Cardiac muscle cell (in vitro differentiated cells and primary cell): ENCODE measurements at places on chromosomes 2 and 18. TPM values are rescaled to one million over a fixed set of nuclear protein-coding genes. Genes with fewer than 3 reads are reported as not detected.
A peak's percentile ranks its signal among the peaks of the same experiment; 100 is the strongest.

Gene SERPINB11
- polyA plus RNA-seq = not detected in 2 replicates

GRCh38 chr2:3113769-3114168 is 263.8 kb downstream of the EIPR1 start:
- no peak for DNase-seq
- H3K27me3 ChIP-seq = no peaks in the 10 kb centered on the region
- no peak overlapping the region for H3K4me3 ChIP-seq

DNA sequence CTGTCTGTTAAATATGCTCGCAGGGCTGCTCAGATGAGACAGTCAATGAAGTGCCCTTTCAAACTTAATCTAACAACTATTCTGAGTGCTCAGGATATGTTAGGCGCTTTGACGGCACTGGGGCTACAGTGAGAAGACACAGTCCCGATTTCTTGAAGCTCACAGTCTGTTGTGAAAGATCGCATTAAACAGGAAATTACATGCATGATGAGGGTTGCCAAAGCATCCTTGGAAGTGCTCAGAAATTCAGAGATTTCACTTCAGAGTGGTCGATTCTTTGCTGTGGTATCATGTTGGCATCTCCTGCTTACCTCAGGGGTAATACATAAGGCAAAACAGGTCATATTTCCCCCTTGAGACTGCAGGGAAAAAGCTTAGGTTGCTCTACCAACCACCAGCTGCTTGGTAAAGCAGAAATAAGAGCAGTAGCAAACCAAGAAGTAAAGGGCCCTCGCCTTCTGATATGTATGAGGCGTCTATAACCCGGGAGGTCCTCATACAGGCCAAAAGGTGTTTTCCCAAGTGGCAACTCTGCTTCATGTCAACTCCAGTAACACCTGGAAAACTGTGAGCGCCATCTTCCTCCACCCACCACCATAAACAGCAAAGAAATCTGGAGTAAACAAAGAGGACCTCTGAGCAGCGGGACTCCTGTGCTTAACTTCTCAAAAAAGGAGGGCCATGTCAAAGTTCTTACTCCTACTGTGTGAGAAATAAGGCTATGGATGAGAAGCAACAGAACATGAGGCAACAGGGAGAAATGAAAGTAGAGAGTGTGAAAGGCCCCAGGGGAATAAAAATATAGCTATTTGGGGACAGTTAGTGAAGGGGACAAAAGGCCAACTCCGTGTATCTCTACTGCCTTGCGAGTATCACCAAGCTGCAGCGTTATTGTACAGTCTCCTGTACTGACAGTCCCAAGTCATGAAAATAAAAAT is 79.3 kb downstream of the CLHC1 start:
- no peaks in the 10 kb centered on the region for H3K36me3 ChIP-seq
- H3K27me3 ChIP-seq = no peaks in the 10 kb centered on the region
- no peak overlapping the region for H3K4me3 ChIP-seq
- DNase-seq = peak; percentile 48
- H3K27ac ChIP-seq = no peak overlapping the region

GRCh38 chr2:46165916-46166315 is 131.3 kb upstream of the EPAS1 start:
- H3K36me3 ChIP-seq = no peaks in the 10 kb centered on the region
- H3K27me3 ChIP-seq = no peaks in the 10 kb centered on the region
- peaks cover 4% of the 10 kb centered on the region for H3K4me1 ChIP-seq
- no peak overlapping the region for H3K27ac ChIP-seq
- DNase-seq = no peak
- no peak overlapping the region for H3K4me3 ChIP-seq

Gene SCN9A
- 1.4 and 2.7 TPM in 2 replicates for polyA plus RNA-seq

- peak overlapping the region; percentile 76 for H3K27ac ChIP-seq
- H3K4me1 ChIP-seq = peaks cover 28% of the 10 kb centered on the region
- H3K27me3 ChIP-seq = no peaks in the 10 kb centered on the region
- no peak for DNase-seq
These were observed 142.5 kb downstream of the FAM210A start for GRCh38 chr18:13583576-13584550.

DNA sequence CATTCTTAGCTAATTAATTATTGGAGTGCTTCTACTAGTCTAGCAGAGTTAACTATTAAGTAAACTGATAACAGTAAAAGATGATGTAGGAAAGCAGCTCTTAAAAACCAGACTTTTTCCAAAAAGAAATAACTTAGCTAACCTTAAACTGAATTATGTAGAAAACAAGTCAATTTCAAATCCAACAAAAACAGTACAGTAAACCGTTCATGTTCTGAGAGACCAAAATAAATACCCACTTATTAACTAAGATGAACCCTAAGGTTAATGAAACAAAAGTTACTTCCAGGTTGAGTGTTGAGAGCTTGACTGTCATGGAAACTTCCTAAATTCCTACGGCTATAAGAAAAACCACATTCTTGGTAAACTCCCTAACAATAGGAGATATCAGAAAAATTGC is 181.2 kb downstream of the PPP1R1C start:
- DNase-seq = no peak
- H3K4me3 ChIP-seq = no peak overlapping the region
- H3K27ac ChIP-seq = no peak overlapping the region
- H3K27me3 ChIP-seq = no peaks in the 10 kb centered on the region
- H3K4me1 ChIP-seq = no peaks in the 10 kb centered on the region
- no peaks in the 10 kb centered on the region for H3K36me3 ChIP-seq

Gene ADAM17
- 23.9 and 38.0 TPM in 2 replicates for polyA plus RNA-seq

DNA sequence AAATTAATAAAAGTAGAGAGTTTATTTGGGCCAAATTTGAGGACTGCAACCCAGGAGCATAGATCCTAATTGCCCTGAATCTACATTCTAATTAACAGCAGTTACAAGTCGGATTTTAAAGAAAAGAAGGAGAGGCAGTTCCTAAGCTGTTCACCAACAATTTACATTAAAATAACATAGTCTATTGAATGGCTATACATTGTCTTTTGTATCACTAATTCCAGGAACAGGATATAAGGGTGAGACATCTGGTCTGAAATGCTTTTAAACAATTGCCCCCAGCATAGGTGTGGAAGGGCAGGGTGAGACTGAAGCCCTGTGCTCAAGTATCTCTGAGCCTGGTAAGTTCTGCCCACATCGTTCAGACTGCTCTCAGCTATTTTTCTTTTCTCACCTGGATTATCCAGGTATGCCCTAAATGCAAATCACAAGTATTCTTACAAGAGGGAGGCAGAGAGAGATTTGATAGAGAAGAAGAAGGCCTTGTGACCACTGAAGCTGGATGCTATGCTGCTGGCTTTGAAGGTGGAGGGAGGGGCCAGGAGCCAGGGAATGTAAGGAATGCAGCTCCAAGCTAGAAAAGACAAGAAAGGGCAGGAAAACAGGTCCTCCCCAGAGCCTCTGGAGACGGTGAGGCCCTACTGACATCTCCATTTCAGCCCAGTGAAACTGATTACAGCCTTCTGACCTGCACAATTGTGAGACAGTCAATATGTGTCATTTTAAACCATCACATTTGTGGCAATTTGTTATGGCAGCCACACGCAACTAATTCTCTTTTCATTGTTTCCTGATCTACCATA is 189.4 kb upstream of the ARL4C start:
- no peaks in the 10 kb centered on the region for H3K4me1 ChIP-seq
- no peak overlapping the region for H3K4me3 ChIP-seq
- H3K27me3 ChIP-seq = no peaks in the 10 kb centered on the region
- H3K27ac ChIP-seq = no peak overlapping the region
- H3K36me3 ChIP-seq = no peaks in the 10 kb centered on the region

DNA sequence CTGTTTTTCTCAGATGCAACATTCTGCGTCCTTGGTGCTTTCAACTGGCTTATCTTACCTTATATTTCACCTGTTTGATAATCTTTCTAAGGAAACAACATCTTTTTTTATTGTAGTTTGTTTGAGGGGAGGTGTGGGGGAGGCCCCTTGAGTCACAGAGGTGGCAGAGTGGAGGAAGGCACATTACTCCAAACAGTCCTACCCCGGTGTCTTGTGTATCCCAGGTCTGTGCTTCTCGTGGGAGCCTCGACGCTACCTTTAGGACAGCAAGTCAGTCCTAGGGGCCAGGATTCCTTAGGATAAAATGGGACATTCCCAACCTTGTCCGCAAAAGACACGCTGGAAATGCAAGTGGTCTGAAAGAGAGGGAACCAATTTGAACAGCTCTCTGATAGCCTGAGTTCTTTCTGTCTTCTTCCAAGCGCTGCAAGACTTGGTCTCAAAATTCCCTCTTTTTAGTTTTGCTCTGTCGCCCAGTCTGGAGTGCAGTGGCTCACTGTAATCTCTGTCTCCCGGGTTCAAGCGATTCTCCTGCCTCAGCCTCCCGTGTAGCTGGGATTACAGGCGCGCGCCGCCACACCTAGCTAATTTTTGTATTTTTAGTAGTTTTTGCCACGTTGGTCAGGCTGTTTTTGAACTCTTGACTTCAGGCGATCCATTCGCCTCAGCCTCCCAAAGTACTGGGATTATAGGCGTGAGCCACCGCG is 4.0 kb downstream of the GATA6 start:
- peaks cover 37% of the 10 kb centered on the region for H3K36me3 ChIP-seq
- no peak for DNase-seq
- H3K27ac ChIP-seq = peak overlapping the region; percentile 99
- H3K27me3 ChIP-seq = no peaks in the 10 kb centered on the region

GRCh38 chr2:64586883-64587481 is 62.9 kb downstream of the AFTPH start:
- peak; percentile 71 for DNase-seq
- H3K27me3 ChIP-seq = no peaks in the 10 kb centered on the region
- H3K4me3 ChIP-seq = no peak overlapping the region
- H3K4me1 ChIP-seq = no peaks in the 10 kb centered on the region
- H3K27ac ChIP-seq = no peak overlapping the region
- H3K36me3 ChIP-seq = peaks cover 40% of the 10 kb centered on the region

Gene TMEM37
- polyA plus RNA-seq = 2.1 and 7.6 TPM in 2 replicates

- H3K4me3 ChIP-seq = no peak overlapping the region
- no peaks in the 10 kb centered on the region for H3K36me3 ChIP-seq
- no peak for DNase-seq
- no peaks in the 10 kb centered on the region for H3K27me3 ChIP-seq
- peaks cover 3% of the 10 kb centered on the region for H3K4me1 ChIP-seq
- H3K27ac ChIP-seq = no peak overlapping the region
These were observed 4.3 kb downstream of the TMEM37 start for GRCh38 chr2:119435953-119436297.

Gene NT5DC4
- polyA plus RNA-seq = not detected in 2 replicates

Gene CNPPD1
- polyA plus RNA-seq = 70.2 and 81.9 TPM in 2 replicates
